Activated T-helper 1 cell treated with anti-CD3 and anti-CD28 coated beads, Interleukin-2, amount 50 U/mL, for 16 hours (primary cell): ENCODE measurements at places on chromosomes 5 and 9.
A peak's percentile ranks its signal among the peaks of the same experiment; 100 is the strongest.

- DNase-seq: no peak
These were observed 73.2 kb upstream of the STXBP1 start for GRCh38 chr9:127538849-127539258.

- no peak for DNase-seq
These were observed 60.9 kb upstream of the GLRX start for GRCh38 chr5:95883185-95884016.

GRCh38 chr5:92922231-92922967 lies 658.6 kb downstream of the NR2F1-AS1 start:
- no peak for DNase-seq

DNA sequence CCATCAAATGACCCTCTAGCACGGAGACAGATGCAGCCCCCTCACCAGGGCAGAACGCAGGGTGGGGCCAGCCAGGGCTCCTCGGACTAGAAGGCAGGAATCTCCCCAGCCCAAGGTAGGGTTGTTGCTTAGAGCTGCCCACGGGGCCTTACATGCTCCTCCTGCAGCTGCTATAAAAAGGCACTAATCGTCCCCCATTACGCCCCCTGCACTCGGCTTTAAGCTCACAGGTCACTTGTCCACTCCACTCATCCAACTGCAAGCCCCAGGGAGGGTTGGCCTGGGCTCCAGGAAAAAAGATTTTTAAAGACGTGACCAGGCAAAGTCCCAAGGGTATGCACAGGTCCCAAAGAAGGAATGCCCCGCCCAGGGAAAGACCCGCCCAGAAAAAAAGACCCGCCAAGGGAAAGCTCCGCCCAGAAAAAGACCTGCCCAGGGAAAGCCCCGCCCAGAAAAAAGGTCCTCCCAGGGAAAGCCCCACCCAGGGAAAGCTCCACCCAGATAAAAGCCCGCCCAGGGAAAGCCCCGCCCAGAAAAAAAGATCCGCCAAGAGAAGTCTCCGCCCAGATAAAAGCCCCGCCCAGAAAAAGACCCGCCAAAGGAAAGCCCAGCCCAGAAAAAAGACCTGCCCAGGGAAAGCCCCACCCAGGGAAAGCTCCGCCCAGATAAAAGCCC lies 11.1 kb downstream of the GRIN1 start:
- no peak for DNase-seq

- DNase-seq: no peak
These were observed 30.2 kb downstream of the LRRTM2 start for GRCh38 chr5:138844812-138845513.

DNA sequence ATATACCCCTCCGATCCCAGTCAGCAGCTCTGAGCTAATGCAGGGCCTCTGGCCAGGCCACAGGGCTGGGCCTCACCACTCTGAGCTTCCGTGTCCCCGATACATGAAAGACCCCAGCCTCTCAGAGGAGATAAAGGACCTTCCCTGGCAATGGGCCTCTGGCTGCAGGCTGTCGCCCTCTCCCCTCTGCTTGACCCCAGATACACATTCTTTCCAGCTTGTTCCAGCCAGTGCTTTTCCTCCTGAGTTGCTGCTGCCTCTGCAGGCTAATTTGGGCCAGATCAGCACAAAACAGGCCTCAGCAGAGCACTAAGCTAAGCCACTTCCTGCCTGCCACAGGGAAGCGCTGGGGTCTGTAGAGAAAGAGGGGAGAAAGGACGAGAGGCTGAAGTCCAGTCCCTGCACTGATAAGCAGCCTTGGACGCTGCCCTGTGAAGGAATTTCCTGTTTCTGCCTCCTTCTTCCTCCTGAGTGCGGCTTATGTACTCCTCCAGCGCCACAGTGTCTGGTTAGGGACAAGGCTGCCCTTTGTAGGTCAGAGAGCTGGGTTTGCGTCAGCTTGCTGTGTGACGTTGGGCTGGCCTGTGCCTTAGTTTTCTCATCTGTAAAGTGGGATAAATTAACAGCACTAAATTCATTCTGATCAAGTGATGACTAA lies 73.0 kb upstream of the IL17B start:
- no peak for DNase-seq

DNA sequence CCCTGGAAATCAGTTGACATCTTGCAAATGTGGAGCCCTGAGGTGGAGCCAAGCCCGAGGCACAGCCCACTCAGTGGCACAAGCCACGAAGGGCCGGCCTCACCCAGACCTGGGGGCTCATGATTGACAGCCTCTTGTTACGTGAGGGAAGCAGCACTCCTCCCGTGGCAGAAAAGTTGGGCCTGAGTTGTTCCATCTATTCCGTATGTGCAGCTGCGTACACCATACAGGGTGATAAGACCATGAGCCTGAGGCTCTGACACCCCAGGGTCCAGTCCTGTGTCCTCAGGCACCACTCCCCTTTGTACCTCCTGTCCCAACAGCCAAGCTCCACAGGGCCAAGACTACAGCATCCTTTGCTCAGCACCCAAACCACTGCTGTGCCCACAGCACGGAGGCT lies 1.9 kb upstream of the ORM2 start:
- no peak for DNase-seq

DNA sequence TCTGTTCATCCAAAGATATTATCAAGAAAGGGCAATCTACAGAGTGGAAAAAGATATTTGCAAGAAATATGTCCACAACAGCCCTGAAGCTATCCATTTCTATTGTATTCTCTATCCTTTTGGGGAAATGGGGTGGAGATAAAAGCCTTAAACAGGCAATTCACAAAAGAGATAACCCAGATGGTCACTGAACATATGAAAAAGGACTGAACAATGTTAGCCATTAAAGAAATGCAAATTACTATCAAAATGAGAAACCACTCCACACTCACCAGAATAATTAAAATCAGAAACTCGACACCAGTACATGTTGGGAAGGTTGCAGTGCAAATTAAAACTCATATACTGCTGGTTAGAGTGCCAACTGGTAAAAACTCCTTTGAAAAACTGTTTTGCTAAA lies 955.2 kb upstream of the DMAC1 start:
- DNase-seq: no peak

- DNase-seq: no peak
These were observed 22.0 kb downstream of the HINT1 start for GRCh38 chr5:131142970-131143617.

DNA sequence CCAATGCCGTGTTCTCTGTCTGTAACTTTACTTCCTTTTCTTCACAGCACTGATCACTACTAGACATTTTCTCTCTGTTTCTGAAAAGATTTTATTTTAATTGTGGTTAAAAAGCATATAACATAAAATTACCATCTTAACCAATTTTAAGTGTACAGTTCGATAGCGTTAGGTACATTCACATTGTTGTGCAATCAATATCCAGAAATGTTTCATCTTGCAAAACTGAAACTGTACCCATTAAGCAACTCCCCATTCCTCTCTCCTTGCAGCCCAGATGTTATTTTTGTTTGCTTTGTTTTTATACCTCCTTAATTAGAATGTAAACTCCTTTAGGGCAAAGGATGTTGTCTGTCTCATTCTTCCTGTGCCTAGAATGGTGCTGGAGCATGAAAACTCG lies 47.5 kb downstream of the COL27A1 start:
- no peak for DNase-seq

DNA sequence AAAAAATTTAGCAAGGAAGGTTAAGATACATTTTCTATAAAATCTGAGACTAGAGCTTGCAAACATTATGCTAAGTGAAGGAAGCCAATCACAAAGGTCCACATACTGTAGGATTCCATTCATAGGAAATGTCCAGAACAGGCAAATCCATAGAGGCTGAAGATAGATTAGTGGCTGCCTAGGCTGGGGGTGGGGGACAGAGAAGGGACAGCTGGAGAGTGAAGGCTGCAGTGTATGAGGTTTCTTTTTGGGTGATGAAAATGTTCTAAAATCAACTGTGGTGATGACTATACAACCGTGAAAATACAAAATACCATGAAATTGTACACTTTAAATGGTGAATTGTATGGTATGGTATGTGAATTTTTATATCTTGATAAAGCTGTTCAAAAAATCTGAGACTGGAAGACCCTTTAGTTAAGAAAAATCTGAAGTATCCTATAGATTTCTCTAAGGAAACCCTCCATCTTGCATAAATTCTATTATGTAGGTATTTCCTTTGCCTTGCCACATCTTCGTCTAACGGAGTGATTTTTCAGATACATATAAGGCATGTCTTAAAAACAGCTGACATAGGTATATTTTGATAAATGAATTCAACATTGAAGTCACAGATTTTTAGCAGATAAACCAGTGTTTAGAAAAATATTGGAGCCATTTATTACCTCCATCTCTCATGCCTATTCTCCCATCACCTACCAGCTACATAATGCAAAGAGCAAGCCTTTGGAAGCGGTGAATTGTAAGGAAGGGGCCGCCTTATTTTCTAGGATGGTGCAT lies 121.1 kb downstream of the LMNB1 start:
- DNase-seq: no peak

- no peak for DNase-seq
These were observed 60.9 kb downstream of the DROSHA start for GRCh38 chr5:31471040-31471439.

GRCh38 chr5:54301220-54301619 lies 9.2 kb downstream of the ARL15 start:
- no peak for DNase-seq

- DNase-seq: no peak
These were observed 81.7 kb downstream of the ADAMTS19 start for GRCh38 chr5:129541648-129542251.

- DNase-seq: peak; percentile 8
These were observed 11.8 kb upstream of the ACTBL2 start for GRCh38 chr5:57494104-57495098.

DNA sequence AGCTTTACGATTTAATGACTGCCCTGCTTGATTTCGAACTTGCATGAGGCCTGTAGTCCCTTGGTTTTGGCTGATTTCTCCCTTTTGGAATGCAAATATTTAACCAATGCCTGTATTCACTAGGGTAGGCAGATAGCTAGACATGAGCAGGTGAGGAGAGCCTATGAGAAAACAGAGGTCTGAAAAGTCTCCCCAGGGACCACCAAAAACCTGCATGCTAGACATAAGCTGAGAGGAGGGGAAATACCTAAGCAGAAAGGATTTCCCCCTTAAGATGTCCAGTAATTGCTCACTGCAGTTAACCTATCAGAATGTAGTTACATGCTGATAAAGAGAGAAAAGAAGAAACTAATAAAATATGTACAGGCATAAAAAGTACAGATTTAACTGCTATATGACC lies 667.4 kb upstream of the SEMA6A start:
- no peak for DNase-seq

GRCh38 chr5:108953940-108954339 lies 206.2 kb downstream of the FER start:
- DNase-seq: no peak

DNA sequence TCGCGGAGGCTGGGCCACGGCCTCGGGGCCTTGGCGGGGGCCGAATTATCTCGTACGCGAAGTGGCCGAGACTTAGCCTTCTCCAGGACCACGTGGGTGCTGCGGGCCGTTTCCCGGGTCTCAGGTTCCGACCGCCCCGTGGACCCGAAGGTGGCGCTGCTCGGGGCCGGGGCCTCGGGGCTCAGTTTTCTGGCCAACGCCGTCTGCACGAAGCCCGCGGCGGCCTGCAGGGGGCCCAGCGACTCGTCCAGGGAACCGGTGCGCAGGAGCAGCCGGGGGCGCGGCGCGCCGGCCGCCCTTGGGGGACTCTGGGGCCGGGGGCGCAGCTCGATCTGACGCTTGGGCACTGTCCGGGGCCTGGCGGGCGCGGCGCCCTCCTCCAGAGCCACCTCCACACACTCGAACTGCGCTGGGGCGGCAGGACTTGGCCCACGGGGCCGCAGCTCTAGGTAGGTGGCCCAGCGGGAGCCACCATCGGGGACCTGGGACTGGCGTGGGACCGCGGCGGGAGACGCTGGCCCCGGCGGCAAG lies 716 bp downstream of the PROB1 start:
- DNase-seq: peak; percentile 59

DNA sequence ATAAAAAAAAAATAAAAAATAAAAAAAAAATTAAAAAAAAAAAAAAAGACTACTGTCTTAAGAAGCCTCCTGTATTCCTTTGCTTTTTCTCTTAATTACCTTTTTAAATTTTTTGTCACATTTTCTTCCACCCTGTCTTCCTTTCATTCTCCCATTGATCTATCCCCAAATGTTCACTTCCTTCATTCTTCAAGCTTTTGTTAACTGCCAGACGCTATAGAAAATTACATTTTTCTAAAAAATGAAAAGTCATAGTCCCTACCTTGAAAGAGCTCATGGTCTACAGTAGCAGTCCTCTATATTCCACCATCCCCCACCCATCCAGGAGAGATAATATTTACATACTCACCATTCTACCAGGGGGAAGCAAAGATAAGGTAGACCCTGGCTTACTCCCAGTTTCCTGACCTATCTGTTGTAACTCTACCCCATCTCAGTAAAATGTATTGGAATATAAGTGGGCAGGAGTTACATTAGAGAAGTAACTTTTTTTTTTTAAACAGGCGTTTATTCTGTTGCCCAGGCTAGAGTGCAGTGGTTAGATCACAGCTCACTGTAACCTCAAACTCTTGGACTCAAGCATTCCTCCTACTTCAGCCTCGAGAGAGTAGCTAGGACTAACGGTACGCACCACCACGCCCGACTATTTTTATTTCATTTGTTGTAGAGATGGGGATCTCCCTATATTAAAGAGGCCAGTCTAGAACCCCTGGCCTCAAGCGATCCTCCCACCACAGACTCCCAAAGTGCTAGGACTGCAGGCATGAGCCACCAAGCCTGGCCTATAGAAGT lies 3.8 kb upstream of the PRKAA1 start:
- no peak for DNase-seq

GRCh38 chr5:81209869-81210493 lies 23.1 kb upstream of the CKMT2 start:
- no peak for DNase-seq

DNA sequence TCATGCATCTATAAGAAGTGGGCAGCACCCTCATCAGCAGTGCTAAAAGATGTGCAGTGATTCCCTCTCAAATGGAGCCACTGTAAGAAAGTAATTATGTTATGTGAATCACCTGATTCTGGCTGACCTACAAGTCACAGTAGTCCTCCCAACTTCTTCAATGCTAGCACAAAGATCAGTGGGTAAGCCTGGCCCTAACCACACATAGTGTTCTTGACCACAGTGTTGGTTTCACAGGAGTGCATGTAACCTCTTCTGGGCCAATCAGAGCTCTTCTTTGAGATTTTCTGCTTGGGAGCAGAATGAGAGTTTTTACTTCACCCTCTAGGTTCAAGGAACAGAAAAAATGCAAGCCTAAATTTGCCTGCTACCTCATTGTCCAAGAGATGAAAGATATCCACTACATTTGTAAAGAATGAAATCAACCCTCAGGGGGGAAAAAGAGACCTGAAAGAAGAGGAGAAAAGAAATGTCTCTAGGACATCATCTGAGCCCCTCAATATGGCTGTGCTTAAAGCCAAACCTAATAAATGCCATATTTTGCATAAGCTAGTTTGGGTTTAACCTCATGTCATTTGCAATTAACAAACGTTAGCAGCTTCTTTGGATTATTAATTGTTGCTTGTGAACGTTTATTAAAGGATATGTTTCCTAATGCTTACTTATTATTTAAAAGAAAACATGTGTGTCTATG lies 65.3 kb upstream of the ADRB2 start:
- no peak for DNase-seq

DNA sequence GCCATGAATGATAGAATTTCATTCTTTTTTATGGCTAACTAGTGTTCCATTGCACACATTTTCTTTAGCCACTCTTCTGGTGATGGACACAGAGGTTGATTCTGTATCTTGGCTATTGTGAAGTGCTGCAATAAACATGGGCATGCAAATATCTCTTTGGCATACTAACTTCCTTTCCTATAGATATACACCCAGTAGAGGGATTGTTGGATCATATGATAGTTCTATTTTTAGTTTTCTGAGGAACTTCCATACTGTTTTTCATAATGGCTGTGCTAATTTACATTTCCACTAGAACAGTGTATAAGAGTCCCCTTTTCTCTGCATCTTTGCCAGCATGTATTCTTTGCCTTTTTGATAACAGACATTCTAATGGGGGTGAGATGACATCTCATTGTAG lies 50.4 kb upstream of the CDK5RAP2 start:
- no peak for DNase-seq
